AG09319 (cell line): ENCODE measurements at places on chromosomes 6 and 20.

GRCh38 chr6:5152460-5152859 lies 67.3 kb downstream of the PPP1R3G start:
- no peak for DNase-seq

DNA sequence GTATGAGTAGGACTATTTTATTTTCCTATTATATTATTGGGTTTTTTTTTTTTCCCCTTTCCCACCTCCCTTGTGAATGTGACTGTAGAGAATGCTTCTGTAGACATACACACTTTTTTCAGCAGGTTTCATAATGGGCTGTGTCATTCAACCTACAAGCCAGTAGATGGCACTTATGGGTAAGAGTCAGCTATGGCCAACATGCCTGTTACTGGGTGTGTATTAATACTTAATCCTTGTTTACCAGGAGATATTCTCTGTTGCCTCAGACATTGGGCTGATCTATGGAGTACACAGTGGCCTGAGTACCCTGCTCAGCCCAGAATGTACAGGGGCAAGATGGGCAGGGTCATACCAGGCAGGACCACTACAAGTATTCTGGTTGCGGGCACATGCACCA lies 382.5 kb downstream of the EPHA7 start:
- no peak for DNase-seq

GRCh38 chr6:136812174-136812573 lies 10.2 kb upstream of the PEX7 start:
- DNase-seq, result no peak

DNA sequence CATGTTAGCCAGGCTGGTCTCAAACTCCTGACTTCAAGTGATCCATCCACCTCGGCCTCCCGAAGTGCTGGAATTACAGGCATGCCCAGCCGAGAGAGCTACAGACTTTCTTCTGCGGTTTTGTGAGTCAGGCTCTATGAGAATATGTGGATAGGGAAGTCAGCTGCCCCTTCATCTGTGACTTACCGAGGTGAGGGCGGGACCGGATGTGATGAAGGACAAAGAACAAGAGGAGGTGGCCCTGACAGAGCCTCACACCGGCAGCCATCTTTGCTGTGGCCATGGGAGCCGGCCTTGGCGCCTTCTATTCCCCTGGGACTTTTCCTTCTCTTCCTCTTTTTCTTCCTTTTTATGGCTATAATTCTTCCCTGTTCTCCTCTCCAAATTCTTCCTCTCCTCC lies 67.0 kb downstream of the IYD start:
- DNase-seq, result no peak

- peak; percentile 43 for DNase-seq
Measured at GRCh38 chr6:163356324-163356723, 58.2 kb upstream of the QKI start.

DNA sequence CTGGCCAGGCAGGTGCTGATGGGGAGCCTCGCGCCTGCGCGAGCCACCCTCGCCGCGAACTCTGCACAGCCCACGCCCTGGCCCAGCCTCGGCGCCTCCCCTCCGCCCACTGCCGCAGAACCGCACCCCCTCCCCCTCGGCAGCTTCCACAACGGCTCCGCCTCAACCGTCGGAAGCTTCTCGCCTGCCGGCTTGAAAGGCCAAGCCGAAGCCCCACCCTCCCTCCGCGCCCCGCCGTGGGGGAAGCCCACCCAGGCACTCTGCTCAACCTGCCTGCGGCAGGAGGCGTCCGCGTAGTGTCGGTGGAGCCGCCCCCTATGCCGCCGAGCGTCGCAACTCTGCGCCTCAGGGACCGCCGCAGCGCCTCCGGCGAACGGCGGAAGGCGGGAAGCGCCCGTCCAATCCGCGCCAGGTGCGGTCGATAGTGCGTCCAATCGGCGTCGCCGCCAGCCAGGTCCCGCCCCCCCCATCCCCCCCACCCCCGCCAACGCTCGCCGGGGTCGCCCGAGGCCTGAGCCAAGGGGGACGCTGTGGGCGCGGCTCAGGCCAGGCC lies at the start of gene SYCP2:
Gene SYCP2, minus strand, starts transcription at position 342 of the 553 bp plus-strand sequence. CDS start 11,224 bp downstream, outside the sequence.
- no peak for DNase-seq
